ENCODE measurements at places on chromosomes 2 and 18.

DNA sequence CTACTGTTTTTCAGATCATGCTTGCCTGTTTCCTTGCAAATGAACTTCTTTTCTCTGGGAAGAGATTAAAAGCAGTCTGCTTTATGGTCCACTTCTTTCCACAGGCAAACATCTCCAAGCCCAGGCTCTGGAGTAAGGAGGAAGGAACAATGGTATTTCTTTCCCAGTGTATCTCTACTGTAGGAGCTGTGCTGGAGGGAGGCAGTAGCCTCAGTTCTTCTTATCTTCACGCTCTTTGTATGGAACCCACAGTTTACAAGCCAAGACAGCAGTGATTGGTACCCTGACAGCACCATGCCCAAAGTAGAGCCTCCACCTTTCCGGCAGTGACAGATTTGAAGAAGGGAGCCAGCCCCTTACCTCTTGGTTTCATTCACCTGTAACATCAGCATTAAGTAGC, 35.2 kb downstream of the SPOPL start:
- no peak overlapping the region for H3K4me3 ChIP-seq
- peaks cover 14% of the 10 kb centered on the region for H3K4me1 ChIP-seq
- H3K27ac ChIP-seq = no peak overlapping the region
- no peaks in the 10 kb centered on the region for H3K27me3 ChIP-seq
- no peak for DNase-seq

DNA sequence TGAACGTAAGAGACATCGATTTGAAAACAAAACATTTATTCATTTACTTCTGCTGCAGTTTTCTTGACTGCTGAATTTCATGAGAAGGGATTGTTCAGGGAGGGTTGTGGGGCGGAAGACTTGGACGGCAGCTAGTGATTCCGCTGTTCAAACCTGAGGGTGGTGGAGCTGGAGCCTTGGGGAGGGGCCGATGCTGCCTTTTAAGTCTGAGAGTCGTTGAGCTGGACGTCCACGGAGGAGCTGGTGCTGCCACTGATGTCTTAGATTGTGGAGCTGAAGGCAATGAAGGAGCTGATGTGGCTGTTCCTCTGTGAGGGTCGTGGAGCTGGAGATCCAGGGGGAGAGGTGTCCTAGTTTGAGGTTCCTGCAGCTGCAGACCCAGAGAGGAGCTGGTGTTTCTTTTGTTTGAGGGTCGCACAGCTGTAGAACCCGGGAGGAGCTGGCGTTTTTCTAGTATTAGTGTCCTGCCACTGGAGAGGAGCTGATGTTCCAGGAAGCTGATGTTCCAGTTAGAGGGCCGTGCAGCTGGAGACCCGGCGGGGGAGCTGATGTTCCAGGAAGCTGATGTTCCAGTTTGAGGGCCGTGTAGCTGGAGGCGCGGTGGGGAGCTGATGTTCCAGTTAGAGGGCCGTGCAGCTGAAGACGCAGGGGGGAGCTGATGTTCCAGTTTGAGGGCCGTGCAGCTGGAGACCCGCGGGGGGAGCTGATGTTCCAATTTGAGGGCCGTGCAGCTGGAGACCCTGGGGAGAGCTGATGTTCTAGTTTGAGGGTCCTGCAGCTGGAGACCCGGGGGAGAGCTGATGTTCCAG, 150.9 kb downstream of the RTP5 start:
- H3K27ac ChIP-seq = no peak overlapping the region
- no peaks in the 10 kb centered on the region for H3K27me3 ChIP-seq
- no peak overlapping the region for H3K4me3 ChIP-seq
- DNase-seq = no peak
- peaks cover 7% of the 10 kb centered on the region for H3K36me3 ChIP-seq

DNA sequence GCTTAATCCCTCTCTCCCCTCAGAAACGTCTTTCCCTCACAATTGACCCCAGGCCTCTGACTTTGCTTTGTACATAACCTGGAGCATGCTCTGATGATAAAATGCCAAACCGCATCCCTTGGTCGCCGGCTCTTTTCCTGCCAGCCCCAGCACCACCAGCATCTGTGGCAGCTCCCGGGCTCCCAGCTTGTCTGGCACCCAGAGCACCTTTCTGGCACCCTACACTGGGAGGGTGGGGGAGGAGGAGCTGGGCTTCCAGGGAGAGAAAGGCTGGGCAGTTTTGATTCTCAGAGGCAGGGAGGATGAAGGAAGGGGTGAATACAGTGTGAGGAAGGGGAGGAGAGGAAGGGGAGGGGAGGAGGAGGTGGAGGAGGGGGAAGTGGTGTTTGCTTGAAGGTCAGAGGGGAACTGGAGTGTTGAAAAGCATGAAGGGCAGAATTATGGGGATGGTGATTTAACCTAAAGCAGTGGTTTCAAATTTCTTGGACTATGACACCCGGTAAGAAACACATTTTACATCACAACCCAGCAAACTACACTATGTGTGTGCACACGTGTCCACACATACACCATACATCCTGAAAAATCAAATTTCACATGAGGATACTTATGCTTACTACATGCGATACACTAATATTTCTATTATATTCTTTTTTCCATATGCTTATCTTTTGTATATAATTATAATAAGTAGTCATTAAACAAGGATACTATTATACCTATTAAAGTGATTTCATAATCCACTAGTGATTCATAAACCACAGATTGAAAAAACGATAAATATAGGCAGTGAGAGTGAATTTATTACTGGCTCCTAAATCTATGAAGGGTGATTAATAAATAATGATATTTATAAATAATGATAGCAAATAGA, 30.0 kb upstream of the IGFBP2 start:
- no peak overlapping the region for H3K4me3 ChIP-seq
- H3K4me1 ChIP-seq = no peaks in the 10 kb centered on the region
- no peaks in the 10 kb centered on the region for H3K36me3 ChIP-seq
- no peak for DNase-seq

DNA sequence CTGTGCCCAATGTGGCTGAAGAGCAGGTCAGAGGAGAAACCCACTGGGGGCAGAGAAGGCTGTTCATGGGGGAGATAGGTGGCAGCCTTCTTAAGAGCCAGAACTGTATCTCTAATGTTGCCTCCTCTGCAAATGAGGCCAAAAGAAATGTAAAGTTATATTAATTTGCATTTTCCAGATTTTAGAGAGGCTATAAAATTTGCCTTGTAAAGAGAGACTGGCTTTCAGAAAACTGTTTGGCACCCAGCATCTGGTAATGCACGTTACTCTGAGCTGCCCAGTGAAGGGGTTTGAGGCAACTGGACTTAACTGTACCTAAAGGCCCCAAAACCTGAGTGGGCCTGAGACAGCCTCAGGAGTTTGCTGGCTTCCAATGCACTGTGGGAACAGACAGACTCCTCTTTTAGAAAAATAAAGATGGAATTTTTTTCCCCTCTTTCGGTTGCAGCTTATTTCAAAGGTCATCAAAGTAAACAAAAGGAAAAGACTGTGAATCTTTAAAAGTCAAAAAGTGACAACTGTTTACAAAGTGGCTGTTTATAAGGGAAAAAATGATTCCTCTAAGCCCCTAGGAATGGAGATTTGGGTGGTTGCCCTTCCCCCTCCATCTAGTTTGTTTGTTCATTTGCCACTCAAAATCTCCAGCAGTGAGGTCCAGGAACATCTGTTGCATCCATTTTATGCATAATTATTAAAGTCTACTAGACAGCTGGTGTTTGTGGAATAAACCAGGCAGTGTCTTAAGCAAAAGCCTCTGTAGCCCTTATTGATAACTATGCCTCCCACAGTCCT, 132.2 kb upstream of the ZFP36L2 start:
- H3K27me3 ChIP-seq = no peaks in the 10 kb centered on the region
- H3K4me1 ChIP-seq = no peaks in the 10 kb centered on the region
- no peak for DNase-seq
- no peak overlapping the region for H3K27ac ChIP-seq

DNA sequence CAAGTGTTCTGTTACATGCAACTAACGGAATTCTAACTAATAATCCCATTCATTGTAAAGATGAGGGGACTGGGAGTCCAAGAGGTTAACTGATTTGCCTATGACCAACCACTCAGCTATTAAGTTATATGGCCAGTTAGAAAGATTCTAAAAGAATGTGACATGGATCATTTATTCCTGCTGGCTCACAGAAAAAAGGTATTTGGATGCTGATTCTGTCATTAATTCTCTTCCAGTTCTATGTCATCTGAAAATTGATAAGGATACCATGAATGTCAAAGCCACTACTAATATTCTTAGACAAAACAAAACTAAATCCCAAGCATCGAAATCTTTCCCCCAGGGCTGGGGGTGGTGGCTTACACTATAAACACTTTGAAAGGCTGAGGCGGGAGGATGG, 41.2 kb upstream of the GORASP2 start:
- DNase-seq = no peak
- H3K27ac ChIP-seq = no peak overlapping the region
- H3K4me1 ChIP-seq = no peaks in the 10 kb centered on the region
- H3K27me3 ChIP-seq = peaks cover 2% of the 10 kb centered on the region
- H3K36me3 ChIP-seq = no peaks in the 10 kb centered on the region
